ENCODE measurements at places on chromosomes 4 and X.

GRCh38 chr4:28391877-28392276 lies 1531.2 kb downstream of the STIM2 start:
- DNase-seq, result no peak

GRCh38 chrX:126342859-126343258 lies 176.8 kb upstream of the DCAF12L2 start:
- DNase-seq, result no peak

DNA sequence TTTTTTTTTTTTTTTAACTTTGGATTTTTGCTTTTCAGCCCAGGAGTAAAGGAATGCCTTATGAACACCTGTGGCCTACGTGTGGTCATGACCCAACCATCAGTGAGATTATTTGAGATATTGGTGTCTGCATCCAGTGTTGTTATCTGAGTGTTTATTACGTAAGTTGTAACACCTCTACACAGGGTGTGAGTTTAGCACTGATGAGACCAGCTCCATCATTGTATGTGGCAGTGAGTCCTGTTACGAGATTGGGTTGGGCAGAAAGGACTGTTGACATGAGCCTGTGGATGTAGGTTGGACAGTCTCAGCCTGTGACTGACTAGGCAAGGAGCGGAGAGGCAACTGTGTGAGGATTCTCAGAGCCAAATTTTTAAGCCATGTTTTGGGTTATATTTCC lies 179.0 kb downstream of the PTTG2 start:
- DNase-seq, result no peak

- DNase-seq, result no peak
Observed at GRCh38 chr4:84479663-84480062, 19.4 kb downstream of the NKX6-1 start.

DNA sequence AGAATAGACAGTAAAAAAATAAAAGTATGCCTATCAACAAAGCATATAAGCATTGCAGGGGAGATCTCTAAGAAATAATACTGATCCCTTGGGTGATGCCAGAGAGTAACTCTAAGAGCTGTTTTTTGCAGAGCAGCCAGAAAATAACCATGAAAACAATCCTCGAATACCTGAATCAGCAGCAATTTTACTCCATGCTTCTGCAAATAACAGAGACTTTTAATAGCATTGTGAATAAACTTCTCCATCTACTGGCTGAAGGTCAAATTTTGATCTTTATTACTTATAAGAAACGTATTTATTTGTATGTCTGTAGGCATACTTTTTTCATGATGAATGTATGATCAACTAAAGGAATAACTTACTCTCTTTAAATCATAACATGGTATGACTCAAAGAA lies 334.5 kb downstream of the GALNTL6 start:
- DNase-seq, result no peak

- no peak for DNase-seq
Observed at GRCh38 chr4:123104310-123105025, 182.1 kb upstream of the NUDT6 start.

DNA sequence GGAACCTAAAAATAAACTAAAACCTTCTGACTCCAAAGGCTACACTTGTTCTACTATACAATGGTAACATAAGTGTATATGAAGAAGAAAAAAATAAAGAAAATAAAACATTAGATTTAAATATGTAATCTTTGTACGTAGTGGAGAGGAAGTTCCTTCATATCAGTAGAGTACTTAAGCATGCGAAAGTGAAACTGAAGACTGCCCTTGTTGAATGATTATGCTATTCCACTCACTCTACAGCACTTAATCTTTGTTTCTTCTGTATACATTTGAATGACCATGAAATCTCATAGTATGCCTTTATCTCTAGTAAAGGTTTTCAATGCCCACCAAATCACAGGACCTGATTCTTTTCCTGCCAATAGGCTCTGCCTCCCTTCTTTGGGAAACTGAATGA lies 78.9 kb downstream of the NDST3 start:
- no peak for DNase-seq

DNA sequence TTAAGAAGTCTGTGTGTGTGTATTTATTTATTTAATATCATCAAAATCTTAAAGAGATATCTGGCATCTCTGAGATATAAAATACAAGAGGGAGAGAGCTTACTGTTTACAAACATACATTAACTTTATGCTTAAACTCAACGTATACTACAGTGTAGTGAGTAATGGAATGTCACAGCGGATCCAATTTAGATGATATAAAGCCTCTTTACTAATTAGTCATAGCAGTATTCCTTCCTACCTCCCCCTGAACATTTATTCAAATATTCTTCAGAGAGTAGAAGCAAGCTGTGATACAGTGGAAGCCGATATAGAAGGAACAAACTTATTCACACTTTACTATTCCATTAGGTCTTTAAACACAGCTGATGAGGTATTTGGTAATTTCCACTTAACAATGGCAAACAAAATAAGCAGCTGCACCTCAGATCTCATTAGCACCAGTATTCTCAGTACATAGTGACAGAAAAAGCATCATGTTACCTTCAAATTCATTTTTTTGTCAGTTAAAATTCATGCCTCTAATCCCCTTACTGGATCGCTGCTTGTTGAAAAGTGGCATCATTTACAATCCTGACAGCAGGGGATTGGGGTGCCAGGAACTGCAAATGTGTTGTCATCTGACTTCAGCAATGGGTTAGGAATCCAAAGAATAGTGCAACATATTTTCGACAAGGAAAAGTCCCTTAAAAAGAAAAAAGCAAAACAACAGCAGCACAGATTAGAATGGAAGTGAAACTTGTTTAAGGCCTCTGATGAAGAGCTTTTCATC lies 658.7 kb upstream of the EPHA5 start:
- DNase-seq, result no peak

GRCh38 chr4:2797545-2798305 lies 4.8 kb downstream of the SH3BP2 start:
- DNase-seq, result no peak

DNA sequence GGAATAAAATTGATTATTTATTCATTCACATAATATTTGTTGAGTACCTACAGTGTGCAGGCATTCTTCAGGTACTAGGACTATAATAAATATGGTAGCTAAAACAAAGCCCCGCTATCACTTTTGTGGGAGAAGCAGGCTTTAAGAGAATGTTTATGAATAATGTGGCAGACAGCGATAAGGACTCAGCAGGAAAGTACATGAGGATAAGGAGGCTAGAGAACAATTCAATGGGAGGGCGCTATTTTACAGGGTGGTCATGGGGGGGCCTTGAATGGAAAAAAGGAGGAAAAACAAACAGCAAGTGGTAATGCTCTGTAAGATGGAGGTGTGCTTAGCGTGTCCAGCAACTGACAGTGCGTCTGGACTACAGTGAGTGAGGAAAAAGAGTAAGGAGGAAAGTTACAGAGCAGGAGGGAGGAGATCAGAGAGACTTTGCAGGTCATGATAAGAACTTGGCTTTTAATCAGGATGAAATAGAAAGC lies 264.2 kb upstream of the ETNPPL start:
- DNase-seq, result no peak

GRCh38 chr4:119626943-119627266 lies 1.7 kb downstream of the PDE5A start:
- DNase-seq, result no peak

- no peak for DNase-seq
Observed at GRCh38 chrX:141278306-141278705, 36.0 kb upstream of the SPANXC start.

All from trophoblast cell (in vitro differentiated cells and primary cell).